ENCODE measurements at places on chromosomes 5 and 9.

GRCh38 chr9:20125727-20126126 is 336.9 kb upstream of the SLC24A2 start:
- no peak for DNase-seq

DNA sequence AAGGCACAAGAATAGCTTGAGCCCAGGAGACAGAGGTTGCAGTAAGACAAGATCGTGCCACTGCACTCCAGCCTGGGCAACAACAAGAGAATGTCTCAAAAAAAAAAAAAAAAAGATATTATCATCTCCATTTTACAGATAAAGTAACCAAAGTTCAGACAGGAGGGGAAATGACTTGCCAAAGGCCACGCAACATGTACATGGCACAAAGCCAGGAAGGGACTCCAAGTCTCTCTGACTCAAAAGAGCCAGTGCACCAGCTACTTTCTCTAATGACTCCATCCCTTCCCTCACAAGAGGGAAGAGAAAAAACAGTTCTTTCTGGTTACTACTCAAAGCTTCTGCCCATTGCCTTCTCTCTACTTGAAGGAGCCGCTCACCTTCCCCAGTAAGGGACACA is 34.1 kb downstream of the SIL1 start:
- no peak for DNase-seq

- no peak for DNase-seq
These were observed 99.3 kb downstream of the FOCAD start for GRCh38 chr9:20783057-20784038.

DNA sequence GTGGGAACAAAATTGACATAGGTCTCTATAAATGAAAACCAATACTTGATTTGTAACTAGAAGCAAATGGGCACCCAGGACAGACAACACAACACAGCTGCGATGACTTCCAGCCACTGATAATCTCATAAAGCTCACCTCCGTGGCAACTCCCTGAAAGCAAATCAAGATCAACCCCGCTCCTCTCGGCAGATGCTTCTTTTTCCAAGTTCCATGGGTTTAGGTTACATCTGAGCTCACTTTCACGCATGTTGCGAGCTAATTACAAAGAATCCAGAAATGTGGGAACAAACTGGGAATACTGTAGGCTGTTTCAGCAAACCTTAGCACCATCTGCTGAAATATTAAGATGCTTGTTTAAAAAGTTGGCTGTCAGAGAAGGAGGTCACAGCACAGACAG is 153.9 kb downstream of the ELAVL2 start:
- no peak for DNase-seq

DNA sequence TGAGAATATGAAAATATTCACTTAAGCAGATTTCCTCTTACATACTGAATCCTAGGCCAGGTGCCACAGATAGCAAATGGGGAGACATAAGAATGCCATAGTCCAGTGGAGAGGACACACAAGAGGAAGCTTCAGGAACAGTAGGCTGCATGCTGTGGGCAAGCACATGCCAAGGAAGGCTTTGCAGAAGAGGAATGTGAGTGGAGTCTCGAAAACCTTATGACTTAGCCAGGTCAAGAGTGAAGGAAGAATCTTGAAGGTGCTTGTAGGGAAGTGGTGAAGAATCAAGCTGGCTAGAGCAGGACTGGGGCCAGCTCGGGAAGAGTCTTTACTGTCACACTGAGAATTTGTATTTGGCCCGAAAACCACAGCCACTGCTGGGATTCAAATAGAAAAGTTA is 20.4 kb downstream of the RPS23 start:
- no peak for DNase-seq

DNA sequence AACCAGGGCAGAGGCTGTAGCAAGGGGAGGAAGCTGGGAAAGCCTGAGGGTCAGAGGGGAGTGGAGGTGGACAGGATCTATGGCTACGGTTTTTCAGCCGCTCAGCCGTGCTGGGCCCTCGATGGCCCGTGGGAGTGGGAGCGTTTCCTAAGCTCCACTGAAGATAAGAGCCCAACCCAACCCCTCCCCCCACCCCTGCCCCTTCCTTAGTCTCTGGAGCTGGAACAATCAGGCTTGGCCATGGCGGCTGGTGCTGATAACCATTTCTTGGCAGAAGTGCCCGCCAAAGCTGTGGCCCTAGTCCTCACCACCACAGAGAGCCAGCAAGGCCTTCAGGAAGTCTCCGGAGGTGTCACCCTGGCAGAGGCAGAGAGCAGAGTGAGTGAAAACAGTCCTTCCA is 20.3 kb upstream of the TNIP1 start:
- DNase-seq, result no peak

DNA sequence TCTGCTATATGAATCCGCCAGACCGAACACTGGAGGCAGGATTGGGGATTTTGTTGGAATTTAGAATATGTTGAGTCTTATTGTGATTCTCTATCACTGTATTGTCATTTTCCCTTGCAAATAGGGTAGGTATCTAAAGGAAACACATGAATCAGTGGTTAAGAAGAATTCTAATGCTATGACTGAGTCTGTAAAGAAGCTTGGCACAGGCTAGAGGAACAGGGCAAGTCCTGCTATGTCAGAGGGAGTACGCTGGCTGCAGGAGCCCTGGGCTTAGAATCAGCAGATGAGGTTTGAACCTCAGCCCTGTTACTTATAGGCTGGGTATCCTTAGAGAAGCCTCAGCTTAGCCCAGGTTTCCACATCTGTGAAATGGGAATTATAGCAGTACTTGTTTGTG is 198.1 kb downstream of the NR3C1 start:
- peak; percentile 74 for DNase-seq

GRCh38 chr9:77899679-77900354 is 131.8 kb downstream of the GNAQ start:
- DNase-seq, result peak; percentile 54

- DNase-seq, result peak; percentile 35
These were observed 199.6 kb upstream of the DAB2 start for GRCh38 chr5:39624268-39624886.

DNA sequence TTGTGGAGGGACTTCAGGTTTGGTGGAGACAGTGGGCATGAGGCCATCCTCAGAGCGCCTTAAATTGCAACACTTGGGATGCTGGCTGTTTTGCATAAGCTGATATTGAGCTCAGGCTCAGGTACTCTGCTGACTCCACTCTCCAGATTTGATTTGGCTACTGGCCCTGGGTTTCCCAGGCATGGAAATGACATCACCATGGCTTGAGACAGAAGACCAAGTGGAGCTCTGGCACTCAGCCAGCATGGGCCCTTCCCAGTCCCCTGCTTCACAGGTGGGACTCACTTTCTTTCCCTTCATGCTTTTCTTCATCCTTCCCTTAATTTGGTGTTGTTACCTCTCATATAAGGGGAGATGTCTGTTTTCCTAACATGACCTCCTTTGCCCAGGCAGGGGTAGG is 72.0 kb upstream of the IL12B start:
- no peak for DNase-seq

GRCh38 chr5:104987074-104987473 is 1424.5 kb upstream of the NUDT12 start:
- no peak for DNase-seq

DNA sequence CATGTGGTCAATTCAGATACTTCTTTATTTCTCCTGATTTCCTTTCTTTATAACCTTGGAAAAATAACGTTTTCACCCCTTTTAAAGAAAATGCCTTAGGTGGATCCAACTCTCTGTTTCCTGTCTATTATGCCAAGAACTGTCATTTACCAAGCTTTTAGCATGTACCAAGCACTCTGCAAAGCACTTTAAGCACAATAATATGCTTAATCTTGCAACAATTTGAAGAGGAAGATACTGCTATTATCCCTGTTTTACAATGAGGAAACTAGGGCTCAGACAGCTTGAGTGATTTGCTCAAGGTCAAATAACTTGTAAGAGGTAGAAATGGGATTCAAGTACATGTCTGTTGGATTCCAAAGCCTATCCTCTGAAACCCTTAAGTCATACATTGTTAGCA is 224.8 kb upstream of the IL12B start:
- no peak for DNase-seq

GRCh38 chr5:10194083-10194482 is 55.6 kb downstream of the ATPSCKMT start:
- DNase-seq, result no peak

- DNase-seq, result no peak
These were observed 88.2 kb upstream of the BASP1 start for GRCh38 chr5:17129093-17129849.

GRCh38 chr5:80070338-80071056 is 35.3 kb downstream of the THBS4 start:
- DNase-seq, result no peak

- DNase-seq, result no peak
These were observed 2.9 kb downstream of the NR2F1-AS1 start for GRCh38 chr5:93577854-93578812.

DNA sequence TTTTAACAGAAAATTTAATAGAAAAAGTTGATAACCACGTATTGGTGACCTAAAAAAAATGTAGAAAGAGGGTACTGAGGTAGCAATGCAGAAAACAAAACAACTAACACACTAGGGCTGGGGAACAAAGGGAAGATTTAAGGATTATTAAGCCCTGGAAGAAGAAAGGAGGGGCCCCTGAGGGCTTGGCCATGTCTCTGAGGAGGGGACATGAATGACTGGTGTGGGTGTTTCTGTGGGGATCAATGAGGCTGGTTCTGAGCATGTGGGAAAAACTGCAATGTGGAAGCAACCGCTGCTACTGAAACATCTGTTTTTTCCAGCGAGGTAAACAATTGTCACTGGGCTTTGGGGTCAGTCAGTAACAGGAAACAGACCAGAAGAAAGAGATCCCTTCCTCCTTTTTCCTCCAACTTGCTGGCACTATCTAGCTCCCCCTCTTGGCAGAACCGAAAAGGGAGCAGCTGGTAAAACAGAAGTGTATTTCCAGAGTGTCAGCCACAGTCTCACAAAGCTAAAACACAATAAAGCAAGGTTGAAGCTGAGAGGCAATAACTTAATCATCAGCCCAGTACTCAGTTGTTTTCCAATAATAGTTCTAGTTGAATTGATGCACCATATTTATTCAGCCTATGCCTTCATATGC is 48.3 kb downstream of the ATPSCKMT start:
- no peak for DNase-seq

DNA sequence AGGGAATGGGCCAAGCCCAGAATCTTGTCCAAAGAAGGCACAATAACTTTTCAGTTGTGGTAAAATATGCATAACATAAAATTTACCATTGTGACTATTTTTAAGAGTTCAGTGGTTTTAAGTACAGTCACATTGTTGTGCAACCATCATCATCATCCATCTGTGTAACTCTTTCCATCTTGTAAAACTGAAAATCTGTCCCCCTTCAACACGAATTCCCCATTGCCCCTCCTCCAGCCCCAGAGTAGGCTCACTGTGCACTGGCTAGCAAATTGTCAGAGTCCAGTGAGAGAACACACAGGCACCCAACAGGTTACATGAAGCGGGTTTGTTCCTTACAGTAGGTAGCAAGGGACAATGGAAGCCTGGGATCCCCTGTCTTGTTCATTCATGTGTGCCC is 13.7 kb downstream of the BARX1 start:
- DNase-seq, result no peak

- DNase-seq, result no peak
These were observed 6.5 kb downstream of the TRAF1 start for GRCh38 chr9:120919843-120920805.

- DNase-seq, result no peak
These were observed 58.0 kb upstream of the SYNPO start for GRCh38 chr5:150582241-150583109.

- DNase-seq, result no peak
These were observed 94.5 kb downstream of the LMNB1 start for GRCh38 chr5:126871441-126871840.

GRCh38 chr5:26205121-26205520 is 833.3 kb downstream of the CDH9 start:
- DNase-seq, result no peak

DNA sequence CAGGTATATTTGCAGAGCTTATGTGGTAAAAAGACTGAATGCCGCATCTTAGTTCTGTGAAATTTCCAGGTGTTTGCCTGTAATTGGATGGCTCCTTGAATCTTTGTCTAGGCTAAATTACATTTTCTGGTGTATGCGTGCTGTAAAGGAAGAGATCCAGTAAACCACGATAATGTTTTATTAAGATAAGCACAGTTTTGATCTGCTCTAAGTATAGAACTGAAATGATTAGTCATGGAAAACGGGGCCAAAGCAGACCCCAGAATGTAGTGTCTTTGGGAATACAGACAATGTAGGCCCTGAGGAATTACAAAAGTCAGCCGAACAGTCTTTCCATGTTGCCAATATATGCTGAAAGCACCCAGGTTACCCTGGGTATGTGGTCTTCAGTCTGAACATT is 257.3 kb downstream of the FANCC start:
- DNase-seq, result no peak

DNA sequence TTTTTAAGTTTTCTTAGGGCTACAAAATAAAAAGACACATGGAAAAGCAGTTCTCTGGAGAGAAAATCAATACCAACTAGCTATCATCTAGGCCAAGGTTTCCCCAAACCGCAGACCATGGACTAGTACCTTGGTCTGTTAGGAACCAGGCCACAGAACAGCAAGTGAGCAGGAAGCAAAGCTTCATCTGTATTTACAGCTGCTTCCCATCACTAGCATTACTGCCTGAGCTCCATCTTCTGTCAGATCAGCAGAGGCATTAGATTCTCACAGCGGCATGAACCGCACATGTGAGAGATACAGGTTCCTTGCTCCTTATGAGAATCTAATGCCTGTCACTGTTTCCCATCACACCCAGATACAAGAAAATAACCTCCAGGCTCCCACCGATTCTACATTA is 1907.6 kb upstream of the ACO1 start:
- no peak for DNase-seq

- DNase-seq, result no peak
These were observed at the start of gene PRDM9 for GRCh38 chr5:23507278-23507685. TSS of gene PRDM9 (plus strand) at chr5:23507609. CDS start at chr5:23509034, 1,425 bp downstream.

- no peak for DNase-seq
These were observed 4.6 kb downstream of the BARHL1 start for GRCh38 chr9:132586830-132587591.

DNA sequence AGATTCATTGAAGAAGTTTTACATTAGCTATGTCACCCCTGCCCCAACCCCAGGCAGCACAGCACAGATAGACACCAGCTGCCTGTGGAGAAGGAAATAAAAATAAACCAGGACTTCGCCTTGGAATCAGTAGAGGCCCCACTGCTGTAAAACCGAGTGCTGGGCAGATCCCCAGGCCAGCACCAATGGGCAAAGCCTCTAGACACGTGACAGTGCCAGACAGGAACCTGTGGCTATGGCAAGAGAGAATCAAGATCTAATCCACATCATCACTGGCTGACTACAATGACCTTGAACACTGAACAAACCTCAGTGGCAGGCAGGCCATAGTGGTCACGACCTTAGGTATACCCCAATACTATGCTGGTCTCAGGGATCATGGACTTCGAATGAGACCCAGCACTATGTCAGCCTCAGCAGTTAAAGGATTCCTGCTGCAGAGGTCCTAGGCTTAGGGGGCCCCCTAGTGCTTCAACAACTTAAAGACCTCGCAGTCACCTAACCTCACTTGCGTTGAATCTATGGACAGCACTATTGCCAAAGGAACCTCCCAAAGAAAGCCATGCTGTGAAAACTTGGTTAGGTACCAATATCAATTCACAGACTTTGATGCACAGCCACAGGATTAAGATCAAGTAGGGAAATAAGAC is 2118.6 kb upstream of the C9orf72 start:
- DNase-seq, result peak; percentile 2

GRCh38 chr5:157282150-157282549 is 16.2 kb downstream of the CYFIP2 start:
- no peak for DNase-seq
